ENCODE measurements at places on chromosomes 6 and 20.

DNA sequence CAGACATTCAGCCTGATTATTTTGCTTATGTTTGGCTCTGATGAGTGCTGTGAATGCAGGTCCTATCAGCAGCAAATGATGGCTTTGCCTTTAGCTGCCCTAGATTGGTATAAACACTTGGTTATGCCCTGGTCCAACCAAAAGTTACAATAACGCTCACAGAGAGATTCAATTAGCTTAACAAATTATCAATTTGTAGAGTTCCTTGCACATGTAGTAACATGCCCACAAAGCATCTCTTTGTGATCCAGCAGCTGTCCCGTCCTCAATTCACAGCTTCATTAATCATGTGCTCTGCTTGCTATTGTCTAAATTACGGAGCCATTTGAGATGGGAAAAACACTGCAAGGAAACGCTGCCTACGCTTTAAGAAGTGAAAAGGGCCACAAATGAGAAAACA is 457.9 kb downstream of the HDGFL1 start:
- DNase-seq: peak; percentile 23

- DNase-seq: peak; percentile 41
Measured at GRCh38 chr6:41607736-41608135, 30.5 kb upstream of the MDFI start.

- no peak for DNase-seq
Measured at GRCh38 chr6:21079468-21080048, 514.0 kb upstream of the SOX4 start.

- DNase-seq: no peak
Measured at GRCh38 chr6:77653816-77654215, 977 bp downstream of the MEI4 start.

DNA sequence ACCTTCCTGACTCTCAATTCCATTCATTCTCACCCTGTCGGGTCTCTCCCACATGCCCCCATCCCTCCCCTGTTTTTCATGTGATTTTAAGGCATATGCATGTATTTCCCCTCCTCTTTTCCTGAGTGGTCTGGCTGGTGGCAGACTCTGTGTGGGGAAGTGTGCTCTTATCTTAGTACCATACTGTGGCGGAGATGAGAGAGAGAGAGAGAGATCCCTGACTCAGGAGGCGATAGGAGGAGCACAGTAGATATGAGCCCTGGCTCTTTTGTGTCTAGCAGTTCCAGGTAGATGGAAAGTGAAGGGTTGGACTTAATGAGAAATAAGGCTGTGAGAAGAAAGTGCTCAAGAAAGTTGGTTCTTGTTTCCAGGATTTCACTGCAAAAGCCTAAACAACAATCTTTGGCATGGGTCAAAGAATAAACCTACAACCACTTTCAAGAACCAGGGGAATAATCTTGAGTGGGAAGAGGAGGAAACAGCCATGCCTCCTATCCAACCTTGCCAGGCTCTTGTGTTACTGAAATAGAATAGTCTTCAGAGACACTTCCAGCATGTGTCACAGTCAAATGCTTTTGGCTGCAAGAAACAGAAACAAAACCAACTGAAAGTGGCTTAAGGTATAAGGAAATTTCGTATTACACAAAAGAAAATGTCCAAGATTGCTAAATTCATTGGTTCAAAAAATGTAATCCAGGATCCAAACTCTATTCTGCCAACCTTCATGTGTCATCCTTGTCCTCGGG is 123.8 kb upstream of the MYLIP start:
- DNase-seq: no peak

- no peak for DNase-seq
Measured at GRCh38 chr20:63699466-63700198, 3.2 kb downstream of the TNFRSF6B start.

GRCh38 chr6:16129623-16130401 is 926 bp downstream of the MYLIP start:
- peak; percentile 37 for DNase-seq

GRCh38 chr6:168368066-168368820 is 48.7 kb upstream of the DACT2 start:
- no peak for DNase-seq

- no peak for DNase-seq
Measured at GRCh38 chr6:157649311-157650260, 173.5 kb upstream of the SNX9 start.

DNA sequence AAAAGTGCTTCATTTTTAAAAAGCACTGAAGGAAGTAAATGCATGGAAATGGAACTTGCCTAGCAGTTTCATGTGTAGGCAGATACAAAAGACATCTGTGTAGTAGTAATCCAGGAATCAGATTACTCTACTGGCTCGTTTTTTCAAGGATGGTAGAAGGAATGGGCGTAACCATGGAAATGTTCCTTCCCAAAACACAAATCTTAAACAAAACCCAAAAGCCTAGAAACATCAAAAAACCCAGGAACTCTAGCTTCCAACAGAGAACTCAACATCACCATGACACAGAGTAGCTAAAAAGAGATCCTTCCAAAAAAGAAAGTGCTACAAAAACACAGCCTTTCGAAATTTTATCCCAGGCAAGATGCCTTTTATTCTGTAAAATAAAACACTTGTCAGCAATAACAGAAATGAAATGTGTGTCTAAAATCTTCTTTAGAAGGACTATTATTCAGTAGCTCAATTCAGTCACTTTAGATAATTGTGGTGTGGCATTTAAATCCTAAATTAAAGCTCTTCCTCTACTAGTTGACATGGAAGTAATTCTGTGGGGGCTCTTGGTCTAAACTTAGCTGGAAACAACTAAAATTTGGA is 81.7 kb downstream of the FAM217A start:
- DNase-seq: no peak

DNA sequence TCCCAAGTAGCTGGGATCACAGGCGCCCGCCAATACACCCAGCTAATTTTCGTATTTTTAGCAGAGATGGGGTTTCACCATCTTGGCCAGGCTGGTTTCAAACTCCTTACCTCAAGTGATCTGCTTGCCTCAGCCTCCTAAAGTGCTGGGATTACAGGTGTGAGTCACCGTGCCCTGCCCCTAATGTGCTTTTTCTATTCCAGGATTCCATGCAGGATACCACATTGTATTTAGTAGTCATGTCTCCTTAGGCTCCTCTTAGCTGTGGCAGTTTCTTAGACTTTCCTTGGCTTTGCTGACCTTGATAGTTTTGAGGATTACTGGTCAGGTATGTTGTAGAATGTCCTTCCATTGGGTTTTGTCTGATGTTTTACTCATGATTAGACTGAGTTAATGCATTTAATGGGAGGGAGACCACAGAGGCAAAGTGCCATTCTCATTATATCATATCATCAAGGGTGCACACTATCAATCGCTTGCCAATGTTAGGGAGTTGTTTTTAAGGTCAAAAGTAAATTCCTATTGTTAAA is 39.6 kb upstream of the TNFAIP3 start:
- no peak for DNase-seq
